ENCODE measurements at places on chromosomes 13 and 19.

- DNase-seq = no peak
Observed at GRCh38 chr13:81409284-81409683, 1068.4 kb upstream of the SPRY2 start.

- no peak for DNase-seq
Observed at GRCh38 chr13:31394506-31394905, 194.7 kb downstream of the B3GLCT start.

DNA sequence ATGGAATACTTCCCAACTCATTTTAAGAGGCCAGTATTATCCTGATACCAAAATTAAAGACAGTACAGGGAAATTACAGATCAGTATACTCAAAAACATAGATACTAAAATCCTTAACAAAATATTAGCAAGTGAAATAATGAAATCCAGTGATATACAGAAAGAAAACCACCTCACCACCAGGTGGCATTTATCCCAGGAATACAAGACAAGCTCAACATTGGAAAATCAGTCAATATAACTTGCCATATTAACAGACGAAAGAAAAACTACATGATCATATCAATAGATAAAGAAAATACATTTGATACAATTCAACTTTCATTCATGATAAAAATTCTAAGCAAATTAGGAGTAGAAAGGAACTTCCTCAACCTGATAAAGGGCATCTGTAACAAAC is 6.7 kb upstream of the GNA15 start:
- no peak for DNase-seq

DNA sequence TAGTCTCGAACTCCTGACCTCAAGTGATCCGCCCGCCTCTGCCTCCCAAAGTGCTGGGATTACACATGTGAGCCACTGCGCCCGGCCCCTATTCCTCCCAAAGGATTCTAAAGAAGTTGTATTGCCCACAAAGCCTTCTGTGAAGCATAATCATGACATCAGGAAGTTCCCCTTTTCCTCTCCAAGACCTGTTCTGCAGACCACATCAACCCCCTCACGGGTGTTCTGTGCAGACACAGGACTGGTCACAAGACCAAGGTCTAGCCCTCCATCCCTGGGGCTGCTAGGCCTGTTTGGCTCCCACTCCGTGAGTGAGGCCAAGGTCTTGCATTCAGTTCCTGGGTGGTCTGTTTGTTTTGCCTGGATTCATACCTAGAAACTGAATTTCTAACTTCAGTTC is 178.1 kb downstream of the FLT1 start:
- no peak for DNase-seq

GRCh38 chr19:33826521-33826920 is 29.9 kb downstream of the KCTD15 start:
- DNase-seq = no peak

- DNase-seq = no peak
Observed at GRCh38 chr19:7509625-7510024, 6.3 kb upstream of the ZNF358 start.

DNA sequence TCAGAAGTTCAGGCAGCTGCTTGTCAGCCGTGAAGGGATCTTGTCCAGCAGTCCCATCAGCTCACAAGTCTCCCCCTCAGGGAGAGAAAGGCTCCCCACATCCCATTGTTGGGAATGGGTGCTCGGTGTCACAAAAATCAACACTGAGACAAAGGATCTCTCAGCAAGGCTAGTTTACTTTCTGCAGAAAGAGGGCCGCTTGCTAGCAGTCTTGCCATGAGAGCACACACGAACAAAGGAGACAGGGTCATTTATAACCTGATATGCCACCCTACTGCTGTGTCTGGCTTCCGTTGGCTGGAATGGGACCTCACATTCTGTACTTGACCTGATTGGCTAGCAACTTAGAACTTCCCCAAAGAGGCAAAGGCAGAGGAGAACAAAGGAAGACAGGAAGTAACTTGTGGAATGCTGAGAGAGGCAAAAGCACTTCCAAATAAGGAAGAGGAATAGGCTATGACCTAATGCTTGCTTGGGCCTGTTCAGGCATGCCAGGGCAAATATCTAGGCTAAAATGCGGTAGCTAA is 8.7 kb upstream of the IGFL3 start:
- peak; percentile 37 for DNase-seq

DNA sequence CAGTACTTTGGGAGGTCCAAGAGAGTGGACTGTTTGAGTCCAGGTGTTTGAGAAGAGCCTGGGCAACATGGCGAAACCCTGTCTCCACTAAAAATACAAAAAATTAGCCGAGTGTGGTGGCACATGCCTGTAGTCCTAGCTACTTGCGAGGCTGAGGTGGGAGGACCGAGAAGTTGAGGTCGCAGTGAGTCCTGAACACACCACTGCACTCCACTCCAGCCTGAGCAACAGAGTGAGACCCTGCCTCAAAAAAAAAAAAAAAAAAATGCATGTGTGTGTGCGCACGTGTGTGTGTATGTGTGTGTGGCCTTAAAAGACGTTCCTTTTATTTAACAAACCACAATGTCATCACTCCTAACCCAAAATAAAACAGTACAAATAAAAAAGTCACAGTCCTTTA is 62.6 kb downstream of the MAP4K1 start:
- no peak for DNase-seq

- no peak for DNase-seq
Observed at GRCh38 chr19:21698215-21698614, 69.2 kb downstream of the ZNF100 start.

- no peak for DNase-seq
Observed at GRCh38 chr19:1003283-1003682, 3.1 kb downstream of the GRIN3B start.

GRCh38 chr13:114296902-114297301 is 15.5 kb downstream of the UPF3A start:
- DNase-seq = no peak

DNA sequence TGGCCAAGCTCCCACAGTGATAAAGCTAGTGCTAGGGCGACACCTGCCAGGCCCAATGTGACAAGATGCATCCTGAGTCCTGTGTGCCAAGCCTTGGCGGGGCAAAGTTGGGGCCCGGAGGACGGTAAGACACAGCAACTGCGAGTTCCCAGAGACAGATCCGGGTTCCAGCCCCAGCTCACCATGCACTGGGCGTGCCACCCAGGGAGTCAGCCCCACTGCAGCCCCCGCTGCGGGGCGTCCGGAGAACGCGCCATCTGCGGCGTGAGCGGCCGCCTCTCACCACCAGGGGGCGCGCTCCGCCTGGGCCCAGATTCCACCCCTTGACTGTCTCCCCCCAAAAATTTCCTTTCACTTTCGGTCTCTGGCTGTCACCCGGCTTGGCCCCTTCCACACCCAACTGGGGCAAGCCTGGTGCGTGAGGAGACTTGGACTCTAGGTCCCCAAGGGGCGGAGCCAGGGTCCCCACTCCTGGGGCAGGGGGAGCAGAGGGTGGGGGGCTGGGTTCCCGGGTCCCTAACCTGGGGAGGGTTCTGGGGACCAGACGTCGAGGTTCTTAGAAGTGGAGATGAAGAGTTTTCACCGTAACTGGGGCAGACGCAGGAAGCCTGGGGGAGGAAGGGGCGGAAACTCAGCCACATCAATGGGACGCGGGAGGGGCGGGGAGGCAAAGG is at the start of gene FLT3LG:
TSS of gene FLT3LG (plus strand) at position 348 of the 674 bp plus-strand sequence. CDS start 425 bp downstream, outside the sequence.
- DNase-seq = peak; percentile 94

DNA sequence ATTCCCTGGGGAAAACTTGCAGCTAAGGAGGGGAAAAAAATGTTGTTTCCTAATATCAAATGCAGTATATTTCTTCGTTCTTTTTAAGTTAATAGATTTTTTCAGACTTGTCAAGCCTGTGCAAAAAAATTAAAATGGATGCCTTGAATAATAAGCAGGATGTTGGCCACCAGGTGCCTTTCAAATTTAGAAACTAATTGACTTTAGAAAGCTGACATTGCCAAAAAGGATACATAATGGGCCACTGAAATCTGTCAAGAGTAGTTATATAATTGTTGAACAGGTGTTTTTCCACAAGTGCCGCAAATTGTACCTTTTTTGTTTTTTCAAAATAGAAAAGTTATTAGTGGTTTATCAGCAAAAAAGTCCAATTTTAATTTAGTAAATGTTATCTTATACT is 33.6 kb downstream of the TNFSF11 start:
- DNase-seq = no peak

- no peak for DNase-seq
Observed at GRCh38 chr13:30824651-30825050, 81.4 kb upstream of the MEDAG start.

- no peak for DNase-seq
Observed at GRCh38 chr13:41658057-41658661, 200.8 kb downstream of the RGCC start.

- no peak for DNase-seq
Observed at GRCh38 chr13:72696579-72696978, 30.9 kb downstream of the MZT1 start.

DNA sequence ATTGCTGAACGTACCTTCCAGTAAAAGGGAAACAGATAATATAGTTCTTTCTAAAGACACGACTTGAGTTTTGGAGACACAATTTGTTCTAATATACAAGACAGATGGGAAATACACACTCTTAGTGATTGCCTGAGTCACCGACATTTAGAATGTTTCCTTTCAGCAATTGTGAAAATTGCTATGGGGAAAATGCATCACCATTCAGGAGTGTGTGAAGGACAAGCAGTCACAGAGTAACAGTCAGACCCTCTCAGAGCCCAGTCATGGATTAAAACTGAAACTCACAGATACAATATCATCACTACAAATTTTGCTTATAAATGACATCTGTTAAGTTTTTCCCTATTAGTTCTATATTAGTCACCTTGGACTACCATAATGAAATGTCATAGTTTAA is 286.1 kb downstream of the SPRY2 start:
- DNase-seq = peak; percentile 11

DNA sequence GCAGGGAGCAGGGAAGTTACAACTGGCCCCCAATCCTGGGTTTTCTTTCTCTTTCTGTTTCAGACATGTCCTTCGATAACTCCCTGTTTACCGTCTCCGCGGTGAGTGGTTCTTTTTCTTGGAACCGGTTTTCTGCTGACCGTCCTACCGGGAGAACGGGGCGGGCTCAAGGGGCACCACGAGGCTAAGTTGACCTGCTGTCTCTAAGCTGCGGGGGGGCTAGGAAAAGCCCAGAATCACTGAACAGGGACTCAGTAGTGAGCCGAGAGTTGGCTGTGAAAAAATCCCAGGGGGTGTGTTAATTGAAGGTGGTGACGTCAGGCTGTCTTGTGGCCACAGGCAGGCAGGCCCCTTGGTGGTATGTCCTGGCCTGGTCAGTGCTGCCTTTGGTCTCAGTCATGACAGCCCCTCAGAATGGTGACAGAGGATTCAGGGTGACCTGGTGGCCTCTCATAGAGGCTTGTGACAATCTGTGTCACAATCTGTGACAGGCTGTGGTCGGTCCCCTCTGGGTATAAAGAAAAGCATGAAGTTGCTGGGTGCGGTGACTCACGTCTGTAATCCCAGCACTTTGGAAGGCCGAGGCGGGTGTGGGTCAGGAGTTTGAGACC is 8.1 kb upstream of the CARM1 start:
- peak; percentile 48 for DNase-seq

DNA sequence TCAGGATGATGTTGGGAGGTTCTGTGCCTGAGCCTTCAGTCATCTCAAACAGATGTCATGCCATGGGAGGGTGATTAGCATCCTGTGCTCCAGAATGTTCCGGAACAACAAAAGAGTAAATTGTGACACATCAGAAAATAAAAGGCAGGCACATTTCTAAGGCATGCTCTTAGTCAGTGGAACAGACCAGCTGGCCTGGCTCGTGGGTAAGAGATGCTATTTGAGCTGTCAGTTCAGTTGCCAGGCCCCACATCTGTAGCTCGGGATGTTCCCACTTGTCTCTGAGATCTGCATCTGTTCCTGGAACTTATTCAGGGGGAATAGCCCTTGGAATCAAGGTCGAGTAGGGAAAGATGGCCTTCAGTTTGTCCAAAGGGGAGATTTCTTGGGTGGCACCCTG is 26.0 kb downstream of the OLFM4 start:
- no peak for DNase-seq

GRCh38 chr13:83085186-83085900 is 796.9 kb downstream of the SLITRK1 start:
- no peak for DNase-seq

Data from AG20443 (cell line).